Stimulated activated CD8-positive, alpha-beta memory T cell treated with anti-CD3 and anti-CD28 coated beads, Interleukin-2, amount 100 ng/mL, for 1 hour (primary cell): ENCODE measurements at places on chromosomes 1 and 21.

GRCh38 chr21:27134516-27134915 is 167.6 kb upstream of the ADAMTS5 start:
- no peak for DNase-seq

- no peak for DNase-seq
Observed at GRCh38 chr1:205001162-205001561, 41.9 kb upstream of the CNTN2 start.

GRCh38 chr21:38527737-38528136 is 29.5 kb upstream of the ERG start:
- DNase-seq, result no peak

- no peak for DNase-seq
Observed at GRCh38 chr1:64912191-64912590, 54.2 kb downstream of the JAK1 start.

- DNase-seq, result no peak
Observed at GRCh38 chr1:117537291-117537920, 68.4 kb upstream of the TENT5C start.

DNA sequence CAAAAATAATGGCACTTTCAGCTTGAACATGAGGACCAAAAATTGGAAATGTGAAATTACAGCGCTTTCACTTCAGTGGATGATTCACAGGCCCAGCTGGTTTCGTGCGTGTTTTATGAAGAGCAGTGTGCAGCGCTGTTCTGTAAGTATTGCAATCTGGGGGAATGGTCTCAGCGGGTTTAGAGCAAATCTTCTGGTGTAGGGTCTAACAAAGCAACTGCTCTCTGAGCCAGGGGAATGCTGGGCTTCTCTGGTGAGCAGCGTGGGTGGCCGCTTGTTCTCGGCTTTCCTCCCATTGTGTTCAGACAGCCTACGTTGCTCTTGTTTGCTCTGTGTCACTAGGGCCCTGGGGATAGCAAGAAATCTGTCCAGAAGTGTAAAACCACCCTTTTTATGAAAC is 42.4 kb upstream of the GADD45A start:
- no peak for DNase-seq

DNA sequence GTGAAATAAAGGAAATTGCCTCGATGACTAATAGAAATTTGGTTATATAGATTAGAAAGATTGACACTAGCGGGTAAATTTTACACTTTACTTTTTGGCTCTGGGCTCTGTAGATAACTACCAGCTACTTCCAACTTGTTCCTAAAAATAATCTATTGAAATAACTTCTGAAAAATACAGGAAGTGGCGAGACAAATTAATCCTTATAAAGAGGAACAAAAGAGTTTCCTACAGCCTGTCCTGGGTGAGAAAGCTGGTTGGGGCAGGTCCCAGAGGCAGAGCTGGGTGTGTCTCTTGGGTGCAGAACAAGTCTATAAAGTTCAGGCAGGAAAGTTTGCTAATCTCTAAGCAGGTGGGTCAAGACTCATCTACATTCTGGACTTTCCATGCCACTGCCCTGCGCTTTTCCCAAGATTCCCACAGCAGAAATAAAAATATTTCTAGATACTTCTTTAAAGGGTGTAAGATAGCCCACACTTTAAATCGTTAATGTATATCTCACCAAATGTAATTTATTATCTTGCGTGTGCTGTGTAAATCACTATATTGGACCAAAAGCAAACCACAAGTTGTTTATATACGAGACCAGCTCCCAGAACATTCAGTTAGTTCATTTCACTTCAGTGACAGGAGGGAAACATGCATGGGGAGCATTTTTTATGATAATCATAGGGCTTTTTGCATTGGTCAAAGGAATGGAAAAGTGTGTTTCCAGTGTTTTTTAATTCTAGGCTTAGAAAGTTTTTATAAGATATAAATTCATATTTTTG is 70.1 kb upstream of the NRIP1 start:
- no peak for DNase-seq

DNA sequence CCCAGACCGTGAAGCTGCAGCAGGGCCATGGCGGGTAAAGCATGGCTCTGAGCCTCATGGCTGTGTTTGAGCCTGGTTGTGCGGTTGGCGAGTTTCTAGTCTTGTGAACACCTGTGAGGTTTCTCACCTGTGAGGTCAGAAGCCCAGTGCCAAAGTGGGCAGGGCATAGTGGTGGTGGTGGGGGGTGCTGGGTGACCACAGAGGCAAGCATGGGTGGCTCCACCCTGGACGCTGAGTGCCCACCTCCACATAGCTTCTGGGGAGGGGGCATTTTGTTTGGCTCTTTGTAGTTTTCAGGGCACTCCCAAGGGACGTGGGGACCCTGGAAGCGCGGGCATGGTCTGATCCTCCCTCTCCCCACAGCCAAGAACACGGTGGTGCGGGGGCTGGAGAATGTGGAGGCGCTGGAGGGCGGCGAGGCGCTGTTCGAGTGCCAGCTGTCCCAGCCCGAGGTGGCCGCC is 91.1 kb downstream of the TRIM11 start:
- no peak for DNase-seq
